ENCODE measurements at places on chromosomes 3 and 15.

- no peak for DNase-seq
These were observed 143.5 kb upstream of the NECTIN3 start for GRCh38 chr3:110928016-110928662.

DNA sequence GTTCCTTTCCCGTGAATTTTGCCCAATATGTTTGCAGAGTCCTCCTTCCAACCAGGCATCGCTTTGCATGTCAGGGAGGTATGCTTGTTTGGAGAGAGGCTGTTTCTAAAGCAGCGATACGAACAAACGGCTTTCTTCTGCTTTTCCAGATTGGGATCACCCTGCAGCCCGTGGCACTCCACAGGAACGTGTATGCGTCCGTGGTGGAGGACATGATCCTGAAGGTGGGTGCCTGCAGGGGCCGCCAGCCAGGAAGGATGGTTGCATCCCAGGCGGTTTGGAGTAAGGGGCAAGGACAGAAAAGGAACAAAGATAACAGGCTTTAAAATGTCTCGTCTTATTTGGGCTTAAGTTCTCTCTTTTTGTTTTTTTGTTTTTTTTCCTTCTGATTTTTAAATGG is 17.5 kb downstream of the MAP6D1 start:
- no peak for DNase-seq

GRCh38 chr15:36653851-36654250 is 74.4 kb downstream of the CDIN1 start:
- no peak for DNase-seq

DNA sequence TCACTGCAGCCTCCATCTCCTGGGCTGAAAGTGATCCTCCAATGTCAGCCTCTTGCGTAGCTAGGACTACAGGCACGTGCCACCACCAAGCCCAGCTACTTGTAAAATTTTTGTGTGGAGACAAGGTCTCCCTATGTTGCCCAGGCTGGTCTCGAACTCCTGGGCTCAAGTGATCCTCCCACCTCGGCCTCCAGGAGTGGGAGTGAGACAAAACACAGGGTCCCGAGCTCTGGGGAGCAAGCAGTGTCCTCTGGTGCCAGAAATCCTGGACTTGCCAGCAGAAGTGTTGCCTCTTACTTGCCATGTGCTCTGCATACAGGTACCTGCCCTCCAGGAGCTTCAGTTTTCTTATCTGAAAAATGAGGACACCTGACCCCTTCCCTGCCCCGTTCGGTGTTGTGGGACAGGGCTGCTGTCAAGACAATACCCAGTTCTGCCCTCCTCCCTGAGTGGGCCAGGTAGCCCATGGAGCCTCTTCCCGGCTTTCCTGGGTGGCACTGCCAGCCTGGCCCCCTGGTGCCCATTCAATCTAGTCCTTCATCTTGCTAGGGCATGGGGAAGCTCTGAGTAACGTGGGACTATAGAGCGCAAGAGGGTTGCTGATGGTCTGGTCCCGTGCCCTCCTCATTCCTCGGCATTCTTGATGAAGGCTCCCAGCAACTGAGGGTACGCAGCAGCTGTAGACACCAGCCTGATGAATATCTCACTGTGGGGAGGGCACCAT is 164.6 kb downstream of the GOLGA6L4 start:
- no peak for DNase-seq

- DNase-seq, result no peak
These were observed 50.7 kb downstream of the ETV5 start for GRCh38 chr3:186058225-186058624.

GRCh38 chr3:63979093-63979885 is 44.0 kb downstream of the PSMD6 start:
- peak; percentile 26 for DNase-seq

DNA sequence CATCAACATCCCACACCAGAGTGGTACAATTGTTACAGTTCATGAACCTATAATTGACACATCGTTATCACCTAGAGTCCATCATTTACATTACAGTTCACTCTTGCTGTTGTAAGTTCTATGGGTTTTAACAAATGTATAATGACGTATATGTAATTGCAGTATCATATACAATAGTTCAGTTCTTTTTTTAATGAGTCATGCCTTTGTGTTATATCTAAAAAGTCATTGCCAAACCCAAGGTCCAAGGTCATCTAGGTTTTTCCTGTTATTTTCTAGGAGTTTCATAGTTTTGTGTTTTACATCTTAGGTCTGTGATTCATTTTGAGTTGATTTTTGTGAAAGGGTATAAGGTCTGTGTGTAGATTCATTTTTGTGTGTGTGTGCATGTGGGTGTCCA is 160.9 kb upstream of the GALNT15 start:
- peak; percentile 55 for DNase-seq

DNA sequence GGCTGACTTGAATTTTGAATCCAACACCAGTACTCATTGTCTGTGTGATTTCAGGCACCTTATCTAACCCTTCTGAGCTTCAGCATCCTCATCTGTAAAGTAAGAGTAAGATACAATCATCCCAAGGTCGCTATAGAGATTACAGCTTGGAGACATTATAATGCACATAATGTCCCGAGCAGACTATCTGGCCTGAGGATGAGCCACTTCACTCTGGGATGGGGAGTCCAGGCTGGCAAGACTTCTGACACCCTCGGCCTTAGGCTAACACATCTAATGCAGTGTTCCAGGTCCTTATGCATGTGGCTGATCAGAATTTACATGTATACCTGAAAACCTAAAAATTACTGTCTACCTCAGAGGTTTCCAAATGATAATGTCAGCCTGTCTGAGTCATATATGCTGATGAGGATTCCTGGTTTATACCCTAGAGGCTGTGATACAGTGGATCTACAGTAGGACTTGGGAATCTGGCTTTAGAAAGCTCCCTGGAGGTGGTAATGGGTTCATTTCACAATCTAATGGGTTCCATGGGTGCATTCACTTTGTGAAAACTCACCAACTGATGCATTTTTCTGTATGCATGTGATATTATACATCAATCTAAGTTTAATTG is 229.0 kb upstream of the SLCO3A1 start:
- DNase-seq, result no peak

DNA sequence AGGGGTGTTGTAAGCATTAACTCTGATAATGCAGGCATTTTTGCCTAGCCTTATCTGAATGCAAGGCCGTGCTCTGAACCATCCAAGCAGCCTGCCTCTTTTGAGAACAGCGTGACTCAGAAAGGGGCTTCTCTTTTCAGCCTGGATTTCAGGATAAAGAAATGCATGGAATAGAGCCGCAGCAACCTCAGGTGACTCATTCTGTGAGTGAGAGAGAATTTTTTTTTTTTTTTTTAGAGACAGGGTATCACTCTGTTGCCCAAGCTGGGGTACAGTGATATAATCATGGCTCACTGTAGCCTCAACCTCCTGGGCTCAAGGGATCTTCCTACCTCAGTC is 20.6 kb upstream of the PDE8A start:
- peak; percentile 32 for DNase-seq

DNA sequence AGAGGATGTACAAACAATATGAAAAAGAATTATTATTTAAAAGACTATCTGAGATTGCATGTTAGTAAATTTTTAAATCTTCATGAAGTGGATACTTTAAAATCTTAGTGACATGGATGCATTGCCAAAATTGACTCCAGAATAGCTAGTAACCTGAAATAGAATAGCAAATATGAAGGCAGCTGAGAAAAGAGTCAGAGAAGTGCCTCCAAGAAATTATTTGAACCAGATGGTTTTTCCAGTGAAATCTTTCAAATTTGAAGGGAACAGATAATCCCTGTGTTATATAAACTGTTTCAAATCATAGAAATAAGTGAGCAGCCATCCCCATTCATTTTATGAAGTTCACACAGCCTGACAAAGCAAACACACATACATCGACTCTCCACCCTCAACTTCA is 29.6 kb downstream of the FSIP1 start:
- DNase-seq, result no peak

GRCh38 chr3:7658294-7658693 is 797.4 kb downstream of the GRM7 start:
- DNase-seq, result peak; percentile 29

DNA sequence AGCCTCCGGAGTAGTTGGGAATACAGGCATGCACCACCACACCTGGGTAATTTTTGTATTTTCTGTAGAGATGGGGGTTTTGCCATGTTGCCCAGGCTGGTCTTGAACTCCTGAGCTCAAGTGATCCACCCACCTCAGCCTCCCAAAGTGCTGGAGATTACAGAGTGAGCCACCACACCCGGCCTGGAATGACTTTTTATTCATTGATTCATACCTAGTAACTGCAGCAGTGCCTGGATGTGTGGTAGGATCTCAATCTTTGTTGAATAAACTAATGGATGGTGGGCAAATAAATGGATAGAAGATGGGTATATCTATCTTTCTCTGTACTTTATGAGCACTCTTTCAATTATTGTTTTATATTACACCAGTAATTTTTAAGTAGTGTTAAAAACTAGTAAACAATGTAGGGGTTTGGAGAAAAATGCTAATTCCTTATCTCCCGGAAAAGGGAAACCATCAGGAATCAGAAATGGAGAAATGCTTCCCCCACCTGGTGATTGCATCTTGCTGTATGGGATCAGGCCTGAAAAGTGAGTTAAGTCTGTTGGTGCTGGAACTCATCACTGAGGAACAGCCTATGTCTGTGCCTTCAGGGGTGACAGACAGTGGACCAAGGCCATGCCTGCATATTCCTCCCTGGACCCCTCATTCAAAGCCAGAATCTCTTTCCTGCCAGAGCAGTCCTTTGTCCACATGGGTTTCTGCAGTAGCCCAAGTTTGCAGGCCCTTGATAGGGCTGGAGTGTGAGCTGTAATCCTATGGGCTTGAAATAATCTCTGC is 161.0 kb upstream of the CTDSPL start:
- DNase-seq, result peak; percentile 25

- DNase-seq, result no peak
These were observed 11.3 kb upstream of the IQGAP1 start for GRCh38 chr15:90376789-90377188.

- peak; percentile 66 for DNase-seq
These were observed 192.9 kb upstream of the CADPS start for GRCh38 chr3:63067999-63068645.

DNA sequence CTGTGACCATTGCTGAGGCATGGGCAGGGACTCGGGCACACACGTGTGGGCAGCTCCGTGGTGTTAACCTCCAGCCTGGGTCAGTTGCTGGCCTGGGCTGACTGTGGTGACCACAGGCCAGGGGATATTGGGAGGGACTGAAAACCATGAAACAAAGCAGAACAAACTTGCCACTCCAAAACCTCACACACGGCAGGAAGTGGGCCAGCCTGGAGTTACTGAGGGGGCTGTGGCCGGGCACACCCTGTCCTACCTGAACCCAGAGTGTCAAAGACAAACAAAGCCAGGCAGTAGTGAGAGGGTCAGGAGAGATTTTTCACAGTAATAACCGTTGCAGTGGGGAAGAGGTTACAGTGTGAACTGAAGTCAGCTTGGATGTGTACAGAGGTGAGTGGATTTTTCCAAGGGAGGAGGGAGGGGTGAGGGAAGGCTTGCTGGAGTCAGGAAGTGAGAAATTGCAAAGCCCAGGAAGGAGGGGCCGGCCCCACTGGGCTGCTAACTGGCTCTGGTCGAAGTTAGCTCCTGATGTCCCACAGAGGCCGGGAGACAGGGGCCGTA is 40.0 kb upstream of the ATP10A start:
- DNase-seq, result peak; percentile 82

- peak; percentile 36 for DNase-seq
These were observed 16.9 kb downstream of the RFTN1 start for GRCh38 chr3:16496408-16497222.

- DNase-seq, result peak; percentile 72
These were observed 81.5 kb downstream of the CPN2 start for GRCh38 chr3:194269610-194270145.

DNA sequence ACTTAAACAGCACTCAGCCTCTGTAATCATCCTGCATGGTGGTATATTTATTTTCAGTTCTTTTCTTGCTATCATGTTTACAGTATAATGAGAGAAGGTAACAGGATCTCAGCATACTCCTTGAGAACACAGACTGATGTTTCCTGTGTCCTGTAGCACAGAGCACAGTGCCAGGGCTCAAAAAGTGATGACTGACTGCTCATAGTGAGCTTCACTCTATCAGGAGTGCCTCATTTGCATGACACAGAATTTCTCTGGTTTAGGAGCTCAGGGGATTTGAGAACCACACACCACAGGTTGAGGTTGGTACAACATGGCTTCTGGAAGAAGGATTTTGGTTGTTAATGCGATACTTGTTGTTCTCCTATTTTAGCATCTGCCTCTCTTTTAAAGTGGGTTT is 68.5 kb upstream of the SLC2A2 start:
- DNase-seq, result no peak
